ENCODE measurements at places on chromosomes 7 and 10.
A peak's percentile ranks its signal among the peaks of the same experiment; 100 is the strongest.

GRCh38 chr10:88033793-88034192, 170.4 kb downstream of the PTEN start:
- DNase-seq: no peak

- no peak for DNase-seq
These were observed 12.3 kb downstream of the STX1A start for GRCh38 chr7:73707045-73707631.

DNA sequence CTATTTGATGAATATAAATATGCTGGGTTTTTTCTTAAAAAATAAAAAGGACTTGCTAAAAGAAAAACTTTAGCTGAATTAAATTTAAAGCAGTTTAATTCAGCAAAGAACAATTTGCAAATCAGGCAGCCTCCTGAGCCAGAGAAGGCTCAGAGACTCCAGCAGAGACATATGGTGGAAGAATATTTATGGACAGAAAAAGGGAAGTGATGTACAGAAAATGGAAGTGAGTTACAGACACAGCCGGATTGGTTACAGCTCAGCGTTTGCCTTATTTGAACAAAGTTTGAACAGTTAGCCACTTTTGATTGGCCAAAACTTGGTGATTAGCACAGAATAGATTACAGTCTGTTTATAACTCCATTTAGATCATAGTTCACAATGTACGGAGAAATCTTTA, 110.3 kb downstream of the GAD2 start:
- DNase-seq: no peak

DNA sequence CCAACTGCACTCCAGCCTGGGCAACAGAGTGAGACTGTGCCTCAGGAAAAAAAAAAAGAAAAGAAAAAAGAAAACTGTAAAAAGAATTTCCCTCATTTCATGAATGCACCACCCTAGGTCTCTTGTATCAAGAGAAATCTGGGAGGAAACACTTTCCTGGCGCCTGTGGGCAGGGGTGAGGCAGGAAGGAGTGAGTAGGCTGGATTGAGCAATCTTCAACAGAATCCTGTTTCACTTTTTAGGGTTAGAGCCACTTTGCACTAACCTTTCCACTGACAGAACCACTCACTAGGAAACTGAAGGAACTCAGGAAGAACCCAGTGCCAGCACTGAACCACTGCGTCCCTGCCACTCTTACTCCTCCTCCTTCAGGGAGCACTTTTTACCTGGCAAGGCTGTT, 282.1 kb downstream of the CCDC3 start:
- DNase-seq: no peak

- DNase-seq: no peak
These were observed 10.9 kb upstream of the PFKP start for GRCh38 chr10:3056280-3057037.

- no peak for DNase-seq
These were observed 6.9 kb downstream of the SAR1A start for GRCh38 chr10:70163448-70163847.

DNA sequence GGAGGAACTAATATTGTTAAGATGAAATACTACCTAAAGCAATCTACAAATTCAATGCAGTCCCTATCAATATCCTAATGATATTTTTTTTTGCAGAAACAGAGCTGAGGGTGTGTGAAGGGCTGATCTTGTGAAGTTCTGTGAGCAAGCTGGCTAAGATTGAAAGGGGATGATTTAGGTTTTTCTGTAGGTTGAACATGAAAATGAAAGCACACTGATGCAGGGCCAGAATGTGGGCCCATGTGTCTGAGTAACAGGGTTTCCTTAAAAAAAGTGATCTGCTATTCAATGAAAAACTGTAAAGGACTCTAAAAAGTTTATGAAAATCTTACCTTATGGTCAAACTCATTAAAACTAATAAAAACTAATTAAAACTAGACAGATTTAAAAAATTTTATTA, 47.4 kb downstream of the GRB10 start:
- DNase-seq: no peak

DNA sequence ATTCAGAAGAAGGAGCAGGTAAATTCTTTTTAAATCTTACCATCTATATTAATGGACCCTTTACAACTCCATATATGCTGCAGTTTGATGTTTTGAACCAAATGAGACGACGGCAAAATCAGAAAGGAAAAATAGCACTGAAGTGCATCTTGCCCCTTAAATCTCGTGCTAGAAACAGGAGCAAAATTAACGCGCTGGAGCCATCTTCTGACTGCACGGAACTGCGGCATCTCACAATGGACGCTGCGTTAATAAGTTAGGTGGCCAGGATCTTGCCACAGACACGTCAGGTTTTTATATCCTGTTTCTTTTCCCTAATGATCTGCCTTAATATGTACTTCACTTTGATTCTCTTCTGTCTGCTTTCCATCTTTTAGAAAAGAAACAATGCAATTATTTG, 354.5 kb downstream of the TFEC start:
- DNase-seq: no peak

DNA sequence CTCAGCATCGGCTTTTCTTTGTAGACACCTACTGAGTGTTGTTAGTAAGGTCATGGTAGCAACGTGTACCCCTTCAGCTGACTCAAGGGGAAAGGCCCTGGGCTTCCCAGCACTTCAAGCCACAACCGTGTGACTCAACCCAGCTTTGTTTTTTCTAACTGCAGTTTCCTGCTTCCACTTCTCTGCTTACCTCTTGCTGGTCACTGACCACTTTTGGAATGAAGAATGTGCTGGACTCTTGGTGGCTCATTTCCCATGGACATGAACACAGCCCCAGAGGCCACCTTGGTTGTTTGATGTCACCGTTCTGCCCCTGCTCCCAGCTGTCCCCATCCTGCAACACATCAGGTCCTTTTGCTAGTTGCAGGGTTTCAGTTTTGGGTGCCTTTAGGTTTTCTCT, 69.5 kb upstream of the ZNF438 start:
- peak; percentile 21 for DNase-seq

- DNase-seq: no peak
These were observed 2.6 kb upstream of the ASCC1 start for GRCh38 chr10:72218726-72219125.

GRCh38 chr7:144048648-144049047, at the start of gene OR2A5:
OR2A5 (plus strand) TSS chr7:144048948; CDS start chr7:144050402, 1,454 bp downstream.
- no peak for DNase-seq

Data from activated CD4-positive, alpha-beta T cell treated with anti-CD3 and anti-CD28 coated beads, Interleukin-2, amount 50 U/mL, for 24 hours (primary cell).